Thyroid gland (tissue), 4 donors: ENCODE measurements at places on chromosomes 12 and 14.
A peak's percentile ranks its signal among the peaks of the same experiment; 100 is the strongest.

DNA sequence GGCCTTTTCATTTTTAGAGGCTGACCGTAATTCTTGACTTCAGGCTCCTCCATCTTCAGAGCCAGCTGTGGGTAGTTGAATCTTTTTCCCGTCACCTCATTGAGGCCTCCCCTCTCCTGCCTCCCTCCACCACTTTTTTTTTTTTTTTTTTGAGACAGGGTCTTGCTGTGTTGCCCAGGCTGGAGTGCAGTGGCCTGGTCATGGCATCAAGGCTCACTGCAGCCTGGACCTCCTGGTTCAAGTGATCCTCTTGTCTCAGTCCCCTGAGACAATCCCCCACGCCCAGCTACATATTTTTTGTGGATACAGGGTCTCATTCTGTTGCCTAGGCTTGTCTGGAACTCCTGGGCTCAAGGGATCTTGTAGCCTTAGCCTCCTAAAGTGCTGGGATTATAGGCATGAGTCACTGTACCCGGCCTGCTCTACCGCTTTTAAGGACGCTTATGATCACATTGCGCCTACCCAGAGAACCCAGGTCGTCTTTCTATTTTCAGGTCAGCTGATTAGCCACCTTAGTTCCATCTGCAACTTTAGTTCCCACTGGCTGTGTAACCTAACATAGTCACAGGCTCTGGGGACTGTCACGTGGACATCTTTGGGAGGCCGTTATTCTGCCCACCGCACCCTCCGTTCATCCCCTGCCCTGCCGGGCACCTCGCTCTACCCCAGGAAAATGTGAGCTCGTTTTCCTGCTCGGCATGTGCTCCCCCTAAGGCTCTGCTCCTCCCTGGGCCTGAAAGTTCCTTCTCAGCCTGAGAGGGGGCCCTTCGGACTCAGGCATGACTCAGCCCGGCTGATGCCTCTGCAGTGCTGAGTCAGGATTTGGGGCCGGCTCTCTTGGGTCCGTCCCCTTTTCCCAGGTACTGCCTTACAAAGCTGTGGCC is 13.4 kb downstream of the TNFAIP2 start:
- H3K27me3 ChIP-seq: no peaks in the 10 kb centered on the region
- peak overlapping the region; percentile 33 for H3K27ac ChIP-seq
- no peaks in the 10 kb centered on the region for H3K36me3 ChIP-seq
- peaks cover 48% of the 10 kb centered on the region for H3K4me1 ChIP-seq
- no peak overlapping the region for H3K4me3 ChIP-seq

GRCh38 chr12:91105807-91106206 is 5.5 kb downstream of the LUM start:
- H3K36me3 ChIP-seq: no peaks in the 10 kb centered on the region
- no peak for DNase-seq
- H3K4me1 ChIP-seq: no peaks in the 10 kb centered on the region
- no peak overlapping the region for H3K4me3 ChIP-seq
- no peak overlapping the region for H3K27ac ChIP-seq

DNA sequence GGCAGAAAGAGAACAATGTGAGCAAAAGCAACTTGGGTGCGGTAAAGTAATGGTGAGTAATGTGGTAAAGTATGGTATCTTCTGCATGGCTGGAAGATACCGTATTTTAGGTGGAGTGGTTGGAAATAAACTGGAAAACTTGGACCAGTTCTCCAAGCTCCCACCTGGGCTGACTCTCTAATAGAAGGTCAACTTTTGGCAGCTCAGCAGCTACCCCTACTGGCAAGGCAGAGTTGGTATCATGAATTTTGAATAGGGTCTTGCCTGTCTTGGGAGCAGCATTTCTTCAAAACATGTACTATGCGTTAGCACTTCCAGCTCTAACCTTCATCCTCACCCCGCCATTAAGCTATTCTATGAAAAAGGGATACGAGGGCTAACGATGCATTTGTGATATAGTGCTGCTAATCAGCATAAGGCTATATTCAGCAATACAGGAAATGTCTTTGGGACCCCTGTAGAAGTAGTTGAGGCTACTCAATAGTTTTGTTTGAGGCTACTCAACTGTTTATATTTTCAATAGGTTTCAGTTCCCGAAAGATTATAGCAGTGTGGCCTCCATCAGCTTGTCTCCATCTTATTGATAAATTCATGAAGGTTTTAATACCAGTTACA is 276.3 kb upstream of the FAR2 start:
- H3K4me3 ChIP-seq: no peak overlapping the region
- no peaks in the 10 kb centered on the region for H3K27me3 ChIP-seq
- no peaks in the 10 kb centered on the region for H3K4me1 ChIP-seq
- no peaks in the 10 kb centered on the region for H3K36me3 ChIP-seq
- H3K27ac ChIP-seq: no peak overlapping the region

- H3K4me3 ChIP-seq: no peak overlapping the region
- H3K27me3 ChIP-seq: no peaks in the 10 kb centered on the region
- DNase-seq: no peak
- H3K27ac ChIP-seq: no peak overlapping the region
Observed at GRCh38 chr14:24119691-24120090, 4.9 kb upstream of the NRL start.

DNA sequence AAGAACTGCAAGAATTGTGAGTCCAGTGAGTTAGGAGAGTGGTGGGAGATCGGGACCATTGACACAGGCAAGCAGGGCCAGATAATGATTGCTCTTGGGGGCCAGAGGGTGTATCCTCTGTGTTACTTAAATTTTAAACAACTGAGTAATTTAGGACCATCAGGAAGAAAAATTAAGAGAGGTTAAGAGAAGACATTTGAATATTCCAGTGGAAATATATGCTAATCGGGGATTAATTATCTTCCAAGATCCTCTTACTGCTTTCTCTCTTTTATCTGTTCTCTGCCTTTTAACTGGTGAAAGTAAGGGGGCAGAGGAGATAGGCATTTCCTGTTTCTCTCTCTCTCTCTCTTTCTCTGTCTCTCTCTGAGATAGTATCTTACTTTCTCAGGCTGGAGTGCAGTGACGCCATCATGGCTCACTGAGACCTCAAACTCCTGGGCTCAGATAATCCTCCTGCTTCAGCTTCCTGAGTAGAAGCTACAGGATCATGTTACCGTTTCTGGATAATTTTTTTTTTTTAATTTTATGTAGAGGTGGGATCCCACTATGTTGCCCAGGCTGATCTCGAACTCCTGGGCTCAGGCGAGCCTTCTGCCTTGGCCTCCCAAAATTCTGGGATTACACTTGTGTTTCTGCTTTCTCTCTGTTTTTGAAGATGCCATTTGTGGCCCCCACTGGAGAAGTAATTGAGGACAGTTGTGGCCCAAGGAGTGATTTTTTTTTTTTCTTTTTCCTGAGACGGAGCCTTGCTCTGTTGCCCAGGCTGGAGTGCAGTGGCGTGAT is 85.1 kb downstream of the DIP2B start:
- H3K27me3 ChIP-seq: no peaks in the 10 kb centered on the region
- no peak overlapping the region for H3K27ac ChIP-seq

DNA sequence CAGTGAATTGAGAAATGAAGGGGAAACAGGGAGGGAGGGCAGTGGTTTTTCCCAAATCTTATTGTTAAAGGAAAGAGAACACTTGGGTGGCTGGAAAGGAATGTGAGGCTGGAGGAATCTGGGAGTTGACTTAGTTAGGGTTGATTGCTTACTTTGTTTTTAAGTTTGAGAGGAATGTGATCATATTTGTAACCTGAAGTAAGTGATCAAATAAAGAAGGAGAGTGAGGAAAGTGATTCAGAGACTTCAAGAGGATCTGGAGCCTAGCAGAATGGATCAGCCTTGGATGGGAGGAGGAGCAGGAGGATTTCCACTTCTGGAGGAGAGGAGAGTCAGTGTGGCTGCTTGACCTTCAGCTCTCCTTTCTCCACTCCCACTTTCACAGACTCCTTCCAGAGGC is 6.0 kb upstream of the LRP6 start:
- H3K4me1 ChIP-seq: no peaks in the 10 kb centered on the region
- DNase-seq: peak; percentile 24
- H3K27me3 ChIP-seq: no peaks in the 10 kb centered on the region
- no peak overlapping the region for H3K4me3 ChIP-seq
- peak overlapping the region; percentile 62 for H3K27ac ChIP-seq

DNA sequence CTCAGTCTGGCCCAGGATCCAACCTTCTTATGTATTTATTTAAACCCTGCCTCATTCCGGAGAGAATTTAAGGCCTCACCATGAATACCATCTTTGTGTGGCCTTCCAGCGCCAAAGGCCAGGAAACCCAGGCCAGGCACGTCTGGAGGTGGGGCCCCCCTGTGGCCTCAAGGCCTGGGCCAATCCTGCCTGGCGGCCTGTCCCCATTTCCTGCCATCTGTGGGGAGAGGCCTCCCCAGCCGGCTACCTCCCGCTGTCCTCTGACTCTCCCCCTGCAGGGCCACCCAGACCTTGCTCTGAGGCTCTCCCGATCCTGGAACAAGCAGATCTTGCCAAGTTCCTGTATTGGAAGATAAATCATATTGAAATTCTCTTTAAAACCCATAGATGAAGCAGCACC is 37.4 kb upstream of the MEG3 start:
- H3K36me3 ChIP-seq: no peaks in the 10 kb centered on the region
- H3K4me1 ChIP-seq: no peaks in the 10 kb centered on the region
- no peak overlapping the region for H3K4me3 ChIP-seq
- no peaks in the 10 kb centered on the region for H3K27me3 ChIP-seq

DNA sequence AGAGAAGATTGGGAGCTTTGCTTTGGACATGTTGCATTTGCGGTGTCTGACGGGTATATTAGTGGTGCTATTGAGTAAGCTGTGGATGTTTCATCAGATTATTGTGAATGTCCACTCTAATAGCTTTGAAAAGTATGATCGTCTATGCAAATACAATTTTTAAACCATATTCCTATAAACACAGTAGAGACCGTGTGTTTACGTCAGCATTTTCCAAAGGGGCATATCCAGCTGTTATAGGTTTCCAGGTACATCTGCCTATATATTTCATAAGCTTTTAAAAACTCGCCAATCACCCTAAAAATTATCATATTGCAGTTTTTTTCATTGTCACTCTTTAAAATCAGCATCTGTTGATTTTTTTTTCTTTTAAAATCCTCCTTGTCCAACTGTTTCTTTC is 91.7 kb downstream of the NKX2-1 start:
- no peak for DNase-seq
- H3K27me3 ChIP-seq: no peaks in the 10 kb centered on the region
- H3K4me1 ChIP-seq: no peaks in the 10 kb centered on the region
- H3K27ac ChIP-seq: no peak overlapping the region

DNA sequence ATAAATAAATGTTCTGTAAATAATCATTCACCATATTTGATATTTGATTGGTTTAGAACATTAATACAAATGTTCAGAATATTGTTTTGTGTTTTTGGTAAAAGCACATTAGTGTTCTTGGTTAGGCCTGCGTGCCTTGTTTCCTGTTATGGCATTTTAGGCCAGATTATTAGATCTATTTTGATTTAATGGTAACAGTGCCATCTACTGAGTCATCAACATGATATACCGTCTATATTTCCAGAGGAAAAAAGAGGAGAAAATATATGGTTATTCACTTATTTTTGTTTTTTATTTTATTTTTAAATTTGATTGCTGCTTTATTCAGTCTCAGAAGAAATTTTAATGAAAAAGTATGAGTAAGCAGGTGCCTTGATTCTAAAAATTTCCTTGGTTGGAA is 60.3 kb downstream of the GPHN start:
- no peak for DNase-seq
- H3K36me3 ChIP-seq: no peaks in the 10 kb centered on the region
- no peaks in the 10 kb centered on the region for H3K4me1 ChIP-seq
- H3K27me3 ChIP-seq: no peaks in the 10 kb centered on the region
- no peak overlapping the region for H3K4me3 ChIP-seq

GRCh38 chr12:24752763-24753462 is 196.0 kb downstream of the BCAT1 start:
- H3K27me3 ChIP-seq: no peaks in the 10 kb centered on the region
- no peak overlapping the region for H3K27ac ChIP-seq
- H3K4me1 ChIP-seq: peaks cover 8% of the 10 kb centered on the region
- no peaks in the 10 kb centered on the region for H3K36me3 ChIP-seq
- H3K4me3 ChIP-seq: no peak overlapping the region

GRCh38 chr14:103560691-103561090 is 1.8 kb downstream of the BAG5 start:
- H3K4me1 ChIP-seq: peaks cover 67% of the 10 kb centered on the region
- H3K27ac ChIP-seq: no peak overlapping the region
- no peaks in the 10 kb centered on the region for H3K27me3 ChIP-seq
- no peak overlapping the region for H3K4me3 ChIP-seq
- DNase-seq: no peak
- peaks cover 11% of the 10 kb centered on the region for H3K36me3 ChIP-seq

- H3K4me3 ChIP-seq: no peak overlapping the region
- no peaks in the 10 kb centered on the region for H3K36me3 ChIP-seq
- H3K27ac ChIP-seq: no peak overlapping the region
- H3K27me3 ChIP-seq: no peaks in the 10 kb centered on the region
Observed at GRCh38 chr12:39623919-39624318, 4.3 kb upstream of the ABCD2 start.

DNA sequence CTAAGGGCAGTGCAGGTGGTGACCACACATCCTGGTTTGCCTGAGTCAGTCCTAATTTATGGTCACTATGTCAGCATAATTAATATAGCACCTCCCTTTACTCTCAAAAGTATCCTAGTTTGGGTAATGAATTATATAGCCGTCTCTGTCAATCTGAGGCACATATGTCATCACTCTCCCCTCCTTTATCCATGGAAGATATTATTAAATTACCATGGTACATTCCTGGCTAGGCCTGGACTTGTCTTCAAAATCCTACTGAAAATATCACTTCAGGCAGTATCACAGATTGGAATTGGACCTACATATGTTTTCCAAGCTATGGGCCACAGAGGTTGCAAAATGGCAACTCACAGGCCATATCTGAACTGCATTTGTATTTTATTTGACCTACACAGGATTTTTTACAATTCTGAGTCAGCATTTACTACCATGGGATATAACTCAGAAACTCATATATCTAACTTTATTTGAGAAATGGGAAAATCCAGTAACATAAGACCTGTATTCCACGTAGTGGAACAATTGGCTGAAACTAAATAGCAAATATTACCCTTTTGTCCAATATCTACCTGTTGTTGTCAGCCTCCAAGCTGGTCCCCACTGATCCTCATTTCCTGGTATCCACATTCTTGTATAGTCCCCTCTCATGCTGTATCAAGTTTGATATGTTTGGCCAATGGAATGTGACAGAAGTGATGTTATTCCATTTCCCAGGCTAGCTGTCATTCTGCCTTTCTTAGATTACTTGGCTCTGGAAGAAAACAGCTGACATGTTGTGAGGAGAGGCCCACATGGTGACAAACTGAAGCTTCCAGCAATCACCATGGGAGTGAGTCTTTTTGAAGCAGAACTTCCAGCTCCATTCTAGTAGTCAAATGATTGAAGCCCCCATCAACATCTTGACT is 102.5 kb upstream of the MDM1 start:
- no peaks in the 10 kb centered on the region for H3K4me1 ChIP-seq
- no peaks in the 10 kb centered on the region for H3K36me3 ChIP-seq
- no peaks in the 10 kb centered on the region for H3K27me3 ChIP-seq
- no peak overlapping the region for H3K4me3 ChIP-seq
- no peak for DNase-seq
- H3K27ac ChIP-seq: no peak overlapping the region

GRCh38 chr12:64609536-64610078 is 688 bp upstream of the RASSF3 start:
- H3K4me1 ChIP-seq: peaks cover 8% of the 10 kb centered on the region
- peak overlapping the region; percentile 85 for H3K4me3 ChIP-seq
- H3K27ac ChIP-seq: peak overlapping the region; percentile 56
- DNase-seq: no peak
